Gastrocnemius medialis (tissue), 4 donors: ENCODE measurements at places on chromosomes 13 and 19. TPM values are rescaled to one million over a fixed set of nuclear protein-coding genes. Genes with fewer than 3 reads are reported as not detected.

DNA sequence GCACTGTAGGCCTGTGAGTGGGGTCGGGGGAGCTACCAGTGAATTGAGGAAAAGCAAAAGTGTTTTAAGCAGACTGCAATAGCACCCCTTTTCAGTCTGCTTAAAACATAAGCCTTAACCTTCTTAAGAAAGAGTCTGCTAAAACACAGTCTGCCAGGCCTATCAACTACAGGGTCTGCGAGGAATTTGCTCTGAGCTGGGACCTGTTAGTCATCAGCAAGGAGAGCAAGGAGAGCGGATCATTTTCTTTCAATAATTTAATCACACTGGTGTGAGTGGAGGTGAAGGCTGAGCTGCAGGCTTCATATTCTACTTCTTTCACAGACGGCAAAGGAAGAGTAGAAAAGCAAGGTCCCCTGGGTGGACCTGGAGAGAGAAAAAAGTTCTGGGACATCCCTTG, 342.7 kb downstream of the ENOX1 start:
- no peak overlapping the region for H3K4me3 ChIP-seq
- H3K27ac ChIP-seq: no peak overlapping the region
- no peak for DNase-seq
- no peaks in the 10 kb centered on the region for H3K27me3 ChIP-seq

DNA sequence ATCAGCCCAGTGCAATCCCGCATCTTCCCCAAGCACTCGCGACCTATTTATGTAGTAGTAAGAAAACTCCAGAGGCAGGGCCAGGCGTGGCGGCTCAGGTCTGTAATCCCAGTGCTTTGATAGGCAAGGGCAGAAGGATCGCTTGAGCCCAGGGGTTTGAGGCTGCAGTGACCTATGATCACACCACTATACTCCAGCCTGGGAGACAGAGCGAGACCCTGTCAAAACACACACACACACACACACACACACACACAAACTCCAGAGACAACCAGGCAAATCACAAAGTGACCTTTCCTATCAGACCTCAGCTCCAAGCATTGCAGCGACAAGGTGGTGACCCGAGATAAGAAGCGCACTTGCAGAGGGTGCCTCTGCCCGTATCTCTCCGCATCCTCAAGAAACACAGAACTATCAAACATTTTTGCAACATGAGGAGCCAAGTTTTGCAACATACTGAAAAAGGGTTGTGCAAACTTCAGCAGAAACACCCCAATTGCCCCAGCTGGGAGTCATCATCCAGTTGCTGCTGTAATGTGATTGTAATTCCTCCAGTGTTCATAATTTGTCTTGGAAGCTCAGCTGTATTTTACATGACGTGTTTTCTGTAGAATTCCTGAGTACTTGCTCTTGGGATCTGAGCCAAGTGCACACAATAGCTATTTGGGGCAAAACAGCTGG, 8.7 kb upstream of the KLF2 start:
- no peaks in the 10 kb centered on the region for H3K27me3 ChIP-seq
- no peak overlapping the region for H3K4me3 ChIP-seq
- H3K27ac ChIP-seq: peak overlapping the region; percentile 55
- no peaks in the 10 kb centered on the region for H3K36me3 ChIP-seq

DNA sequence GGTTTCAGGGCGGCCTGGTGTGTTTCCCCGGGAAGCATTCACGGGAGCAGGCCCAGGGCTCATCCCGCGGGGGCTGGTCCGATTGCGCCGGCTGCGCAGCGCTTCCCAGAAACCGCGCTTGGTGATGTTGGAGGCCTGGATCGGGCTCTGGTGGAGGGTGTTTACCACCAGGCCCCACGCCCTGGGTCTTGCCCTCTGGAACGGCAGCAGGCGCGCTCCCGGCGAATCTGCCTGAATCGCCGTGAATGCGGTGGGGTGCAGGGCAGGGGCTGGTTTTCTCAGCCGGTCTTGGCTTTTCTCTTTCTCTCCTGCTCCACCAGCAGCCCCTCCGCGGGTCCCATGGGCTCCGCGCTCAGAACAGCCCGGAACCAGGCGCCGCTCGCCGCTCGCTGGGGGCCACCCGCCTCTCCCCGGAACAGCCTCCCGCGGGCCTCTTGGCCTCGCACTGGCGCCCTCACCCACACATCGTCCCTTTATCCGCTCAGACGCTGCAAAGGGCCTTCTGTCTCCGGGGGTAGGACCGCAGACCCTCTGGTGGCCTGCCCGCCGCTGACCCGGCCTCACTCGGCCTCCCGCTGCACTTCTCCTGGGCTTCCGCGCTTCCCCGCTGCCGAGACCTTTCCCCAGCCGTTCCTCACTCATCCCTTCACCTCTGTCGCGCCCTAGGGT, 69.4 kb upstream of the GJB6 start:
- no peaks in the 10 kb centered on the region for H3K4me1 ChIP-seq
- no peak overlapping the region for H3K27ac ChIP-seq
- peaks cover 20% of the 10 kb centered on the region for H3K27me3 ChIP-seq
- H3K36me3 ChIP-seq: no peaks in the 10 kb centered on the region

DNA sequence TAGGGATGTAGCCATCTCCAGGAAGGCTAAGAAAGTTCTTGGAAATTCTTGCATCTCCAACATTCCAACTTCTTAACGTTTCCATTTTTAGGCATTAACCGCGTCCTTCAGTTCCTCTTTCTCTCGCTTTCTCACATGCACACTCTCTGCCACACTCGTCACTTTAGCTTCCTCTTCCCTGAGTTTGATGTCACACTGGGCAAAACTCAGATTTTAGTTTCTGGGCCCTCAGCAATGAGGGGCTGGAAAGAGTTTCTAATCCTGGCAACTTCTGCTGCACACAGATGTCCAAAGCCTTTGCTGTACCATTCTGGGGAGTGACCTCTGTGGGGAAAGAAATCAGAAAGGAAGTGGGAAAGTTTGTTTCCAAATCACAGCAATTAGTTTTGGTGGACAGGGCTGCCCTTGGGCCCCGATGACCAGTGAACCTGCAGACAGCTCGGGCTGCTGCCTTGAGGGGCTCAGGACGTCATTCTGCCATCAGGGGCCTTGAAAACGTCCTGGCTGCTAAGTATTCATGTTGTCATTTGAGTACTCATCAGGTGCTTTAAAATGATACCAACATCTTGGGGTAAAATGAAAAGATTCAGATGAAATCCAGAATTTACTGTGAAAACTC, 89.3 kb downstream of the KL start:
- H3K4me1 ChIP-seq: peaks cover 7% of the 10 kb centered on the region
- peaks cover 40% of the 10 kb centered on the region for H3K36me3 ChIP-seq
- no peak for DNase-seq
- H3K27me3 ChIP-seq: no peaks in the 10 kb centered on the region
- no peak overlapping the region for H3K27ac ChIP-seq

MCEMP1 gene
- total RNA-seq: not detected

ZNF836 gene
- 3.3 TPM for total RNA-seq

ZNF880 gene
- total RNA-seq: 6.1 TPM

RPL18 gene
- 1,355 TPM for total RNA-seq

PODNL1 gene
- 0.61 TPM for total RNA-seq
